IPS DF 19.7 (cell line): ENCODE measurements at places on chromosomes 3 and 15.

DNA sequence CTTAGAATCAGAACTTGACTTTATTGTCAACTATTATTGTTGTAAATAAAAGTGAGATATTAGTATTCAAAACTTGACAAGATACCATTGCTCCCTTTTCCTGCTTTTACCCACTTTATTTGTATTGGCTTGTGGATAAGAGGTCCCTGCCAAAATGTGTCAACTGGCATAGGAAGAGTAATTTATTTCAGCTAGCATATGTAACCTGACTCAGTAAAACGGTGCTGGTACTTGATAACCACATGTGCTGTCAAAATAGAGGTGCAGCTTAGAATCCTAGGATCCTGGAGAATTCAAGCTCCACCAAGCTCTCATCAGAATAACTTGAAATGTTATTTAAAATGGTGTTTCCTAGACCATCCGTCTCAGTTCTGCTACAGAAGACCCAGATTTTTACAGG, 90.2 kb upstream of the TGFBR2 start:
- DNase-seq = no peak

DNA sequence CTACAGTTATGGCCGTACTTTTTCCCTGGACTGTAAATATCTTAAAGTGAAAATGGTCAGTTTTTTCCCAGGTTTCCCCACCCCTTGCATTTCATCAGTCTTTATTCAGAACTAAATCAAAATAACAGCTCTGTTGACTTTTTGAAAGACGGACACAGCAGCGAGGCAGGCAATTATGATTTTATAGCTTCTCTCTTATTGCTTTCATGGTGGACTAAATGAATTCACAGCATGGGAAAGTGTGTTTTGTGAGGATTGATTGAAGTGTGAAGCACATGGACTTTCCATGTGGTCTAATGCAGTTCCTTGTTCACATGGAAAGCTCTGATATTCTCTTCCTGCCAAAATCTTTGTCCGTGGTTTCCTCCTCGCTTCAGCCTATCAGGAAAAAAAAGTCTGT, 268.7 kb upstream of the ARL6 start:
- no peak for DNase-seq

- no peak for DNase-seq
Measured at GRCh38 chr3:133377396-133377795, 22.5 kb upstream of the BFSP2 start.

DNA sequence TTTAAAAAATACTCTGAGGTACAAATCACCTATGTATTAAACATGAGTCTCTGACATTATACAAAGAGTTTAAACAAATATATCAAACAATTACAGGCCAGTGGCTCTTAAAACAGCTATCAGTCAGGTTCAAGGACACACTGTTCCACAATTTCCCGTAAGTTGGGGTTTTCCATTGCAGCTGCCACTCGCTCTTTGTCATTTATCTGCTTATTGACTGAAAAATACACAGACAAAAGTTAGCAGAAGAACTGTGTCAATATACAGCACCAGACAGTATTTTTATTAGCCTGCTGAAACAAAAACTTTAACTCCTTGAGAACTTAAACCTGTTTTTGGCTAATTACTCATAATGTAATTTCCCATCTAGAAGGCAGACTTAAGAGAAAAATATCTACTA, 20.8 kb downstream of the CIAO2A start:
- DNase-seq = no peak

GRCh38 chr3:69199942-69200341, 77.5 kb upstream of the LMOD3 start:
- no peak for DNase-seq

- no peak for DNase-seq
Measured at GRCh38 chr3:68880632-68881031, 51.7 kb downstream of the TAFA4 start.

DNA sequence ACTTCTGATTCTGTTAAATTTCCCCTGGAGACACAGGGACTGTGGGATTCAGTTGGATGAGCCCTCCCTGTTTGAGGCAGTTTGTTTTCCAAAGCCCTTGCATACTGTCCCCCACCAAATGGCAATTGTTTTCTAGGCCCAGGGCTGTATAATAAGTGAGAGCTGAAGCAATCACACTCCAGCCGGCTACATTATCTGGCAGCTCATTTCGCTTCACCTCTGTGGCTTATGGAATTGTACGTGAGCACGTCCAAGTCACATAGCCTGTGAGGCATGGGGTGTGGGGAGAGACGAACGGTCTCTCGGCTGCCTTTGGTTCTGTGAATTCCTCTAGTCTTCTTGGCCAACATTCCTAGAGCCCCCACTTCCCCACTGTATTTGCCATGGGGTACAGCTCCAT, 10.7 kb downstream of the RBP2 start:
- DNase-seq = no peak

DNA sequence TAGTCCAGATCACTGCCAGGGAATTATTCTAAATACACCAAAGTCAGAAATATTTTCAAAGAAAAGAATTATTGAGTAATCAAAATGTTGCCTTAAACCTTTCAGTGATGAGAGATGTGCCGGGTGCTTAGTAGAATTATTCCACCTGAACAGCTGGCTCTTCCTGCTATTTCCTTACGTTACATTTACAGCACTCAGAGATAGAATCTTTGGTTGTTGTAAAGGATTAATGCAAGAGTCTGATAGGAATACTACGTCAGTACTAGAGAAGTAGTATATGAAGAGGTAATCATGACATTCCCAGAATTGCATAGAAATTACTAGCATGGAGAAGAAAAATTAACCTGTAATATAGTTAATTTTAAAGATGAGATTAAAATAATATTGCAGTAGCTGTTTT, 50.9 kb upstream of the ZDHHC23 start:
- no peak for DNase-seq

DNA sequence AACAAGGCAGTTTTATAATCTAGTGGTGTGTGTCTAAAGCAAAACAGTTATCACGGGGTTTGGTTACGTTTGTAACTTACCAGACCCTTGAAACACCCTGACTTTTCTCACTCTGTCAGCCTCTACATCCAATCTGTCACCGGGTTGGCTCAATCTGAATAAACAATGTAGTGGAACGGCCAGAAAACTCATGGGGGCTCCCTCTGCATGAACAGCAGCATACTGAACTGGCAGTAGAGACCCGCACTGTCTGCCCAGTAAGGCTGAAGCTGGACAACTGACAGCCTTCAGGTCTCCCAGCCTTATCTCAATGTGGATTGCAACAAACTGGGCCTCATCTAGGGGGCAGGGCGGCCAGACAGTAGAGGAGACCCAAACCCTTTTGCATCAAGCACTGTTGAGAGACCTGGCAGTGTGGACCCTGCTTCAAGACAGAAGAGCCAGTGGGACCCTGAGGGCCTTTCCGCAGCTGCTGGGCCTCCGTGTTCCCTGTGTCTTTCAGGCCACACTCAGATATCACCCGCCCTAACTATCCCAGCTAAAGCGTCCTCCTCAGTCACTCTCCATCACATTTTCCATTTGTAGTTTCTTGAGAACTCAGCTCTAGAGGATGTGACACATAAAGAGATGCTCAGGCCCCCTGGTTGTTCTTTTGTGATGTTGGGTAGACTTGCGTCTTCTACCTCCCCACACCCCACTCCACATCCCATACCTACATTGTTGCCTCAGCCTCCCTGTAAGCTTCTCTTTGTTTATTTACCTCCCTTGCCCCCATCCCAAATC, 181.2 kb upstream of the NR2E3 start:
- no peak for DNase-seq

GRCh38 chr15:96209285-96209735, 121.2 kb upstream of the NR2F2 start:
- no peak for DNase-seq
